ENCODE measurements at places on chromosomes 1 and 21.

DNA sequence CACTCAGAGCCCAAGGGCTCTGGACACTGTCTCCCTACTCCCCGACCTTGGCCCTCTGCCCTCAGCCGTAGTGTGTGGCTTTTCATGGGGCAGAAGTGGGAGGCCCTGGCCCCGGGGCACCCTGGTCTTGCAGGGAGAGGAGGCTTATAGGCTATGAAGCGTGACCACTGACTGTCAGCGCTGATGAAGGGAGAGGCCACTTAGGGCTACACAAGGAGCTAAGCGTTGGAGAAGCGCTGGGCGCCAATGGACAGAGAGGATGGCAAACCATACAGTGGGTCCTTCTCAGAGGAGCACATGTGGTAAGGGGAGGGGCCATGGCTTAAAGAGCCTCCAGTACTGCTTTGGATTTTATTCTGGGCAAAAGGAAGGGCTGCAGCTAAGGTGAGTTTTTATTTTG is 7.9 kb downstream of the CRABP2 start:
- DNase-seq = no peak

GRCh38 chr1:199875337-199875736 is 152.2 kb upstream of the NR5A2 start:
- DNase-seq = no peak

GRCh38 chr1:63277195-63278192 is 44.9 kb upstream of the FOXD3 start:
- DNase-seq = no peak

DNA sequence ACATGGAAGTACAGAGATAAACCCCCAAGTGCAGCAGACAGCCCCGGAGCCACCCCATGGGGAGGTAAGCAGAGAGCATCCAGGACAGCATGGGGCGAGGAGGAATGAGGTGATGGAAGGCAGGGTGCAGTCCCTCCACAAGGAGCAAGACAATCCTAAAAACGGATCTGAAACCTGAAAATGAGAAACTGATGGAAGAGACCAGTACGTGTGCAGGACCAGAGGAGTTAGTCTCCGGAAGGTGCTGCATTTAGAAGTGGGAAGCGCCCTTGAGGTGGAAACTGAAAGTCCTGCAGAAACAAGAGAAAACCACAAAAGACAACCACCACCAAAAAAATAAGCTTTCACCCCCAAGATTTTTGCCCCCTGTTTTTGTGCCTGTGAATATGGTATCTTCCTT is 17.4 kb upstream of the DDOST start:
- DNase-seq = no peak

DNA sequence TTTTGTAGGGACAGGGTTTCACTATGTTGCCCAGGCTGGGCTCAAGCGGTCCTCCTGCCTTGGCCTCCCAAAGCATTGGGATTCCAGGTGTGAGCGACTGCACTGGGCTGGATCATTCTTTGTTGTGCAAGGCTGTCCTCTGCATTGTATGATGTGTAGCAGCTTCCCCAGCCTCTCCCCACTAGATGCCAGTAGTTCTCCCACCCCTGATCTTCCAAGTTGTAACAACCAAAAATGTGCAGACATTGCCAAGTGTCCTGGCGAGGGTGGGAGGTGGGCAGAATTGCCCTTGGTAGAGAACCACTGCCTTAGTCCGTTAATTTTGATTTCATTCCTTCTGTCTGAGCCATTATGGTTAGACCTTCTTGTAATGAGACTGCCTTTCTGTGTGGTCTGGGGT is 7.2 kb downstream of the GALNT2 start:
- DNase-seq = no peak

DNA sequence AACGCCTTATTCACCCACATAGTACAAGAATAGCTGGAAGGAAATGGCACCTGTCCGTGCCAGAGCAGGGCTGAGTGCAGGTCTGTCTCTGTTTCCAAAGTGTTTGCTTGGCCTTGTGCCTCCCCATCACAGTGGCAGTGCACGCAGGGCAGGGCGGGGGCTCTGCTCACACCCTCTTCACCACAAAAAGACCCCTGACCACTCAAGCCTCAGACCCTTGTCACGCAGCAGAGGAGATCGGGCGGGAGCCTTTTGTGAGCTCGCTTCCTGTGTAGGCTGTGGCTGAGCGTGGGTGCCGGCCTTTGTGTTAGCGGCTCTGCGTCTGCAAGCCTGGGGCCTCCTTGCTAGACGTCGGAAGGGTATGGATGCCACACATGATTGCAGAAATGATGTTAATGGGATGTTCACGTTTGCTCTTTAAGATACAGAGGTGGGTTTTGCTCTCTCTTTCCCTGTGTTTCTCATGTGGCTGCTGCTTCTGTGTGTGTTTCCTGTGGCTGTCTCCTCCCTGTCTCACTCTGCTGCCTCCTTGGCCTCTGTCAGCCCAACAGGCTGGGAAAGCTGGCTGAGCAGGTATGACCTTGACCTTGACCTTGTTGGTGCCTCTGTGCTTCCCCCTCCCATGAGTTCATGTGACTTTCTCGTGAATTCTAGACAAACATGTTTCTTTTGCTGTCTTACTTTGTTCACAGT is 45.4 kb downstream of the S100B start:
- peak; percentile 74 for DNase-seq

GRCh38 chr1:64538389-64538788 is 68.5 kb downstream of the CACHD1 start:
- no peak for DNase-seq

DNA sequence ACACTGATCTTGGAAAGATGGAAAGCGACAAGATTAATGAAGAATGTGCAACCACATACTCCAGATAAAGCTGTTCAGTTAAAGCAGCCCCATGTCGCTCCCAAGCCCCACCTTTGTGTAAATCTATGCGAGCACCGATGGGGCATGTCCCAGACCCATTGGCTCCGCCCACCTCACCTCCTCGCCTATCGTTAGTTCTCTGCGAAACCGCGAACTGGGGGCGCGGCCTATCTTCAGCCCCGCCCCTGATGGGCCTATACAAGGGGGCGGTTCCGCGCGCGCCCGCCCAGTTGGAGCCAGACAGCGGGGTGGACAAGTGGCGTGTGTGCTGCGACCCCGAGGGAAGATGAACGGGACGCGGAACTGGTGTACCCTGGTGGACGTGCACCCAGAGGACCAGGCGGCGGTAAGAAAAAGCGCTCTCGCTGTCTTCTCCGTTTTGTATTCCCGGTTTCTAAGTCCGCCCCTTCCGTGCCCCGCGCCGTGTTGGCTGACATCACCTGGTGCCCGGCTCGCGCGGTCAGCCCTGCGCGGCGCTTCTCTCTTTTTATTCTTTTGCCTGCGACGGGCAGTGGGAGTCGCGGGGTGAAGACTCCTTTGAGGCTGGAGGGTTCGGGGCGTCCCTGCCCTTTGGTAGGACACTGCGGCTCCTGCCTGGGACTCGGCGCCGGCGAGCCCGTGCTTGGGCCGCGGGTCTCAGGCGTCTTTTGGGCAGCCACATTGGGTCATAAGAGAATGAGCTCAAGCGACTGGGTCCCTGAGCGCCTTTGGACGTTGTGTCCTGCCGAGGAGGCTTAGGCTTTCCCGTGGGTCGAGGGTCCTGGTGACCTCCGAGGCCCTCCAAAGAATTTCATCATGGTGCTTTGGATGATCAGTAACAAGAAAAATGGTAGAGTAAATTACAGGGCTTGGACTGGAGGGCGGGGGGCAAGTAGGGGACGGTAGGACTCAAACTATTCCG is at the start of gene TUFT1:
TUFT1 (plus strand) TSS at position 289 of the 961 bp plus-strand sequence; CDS start at position 347, 58 bp downstream.
- peak; percentile 94 for DNase-seq

GRCh38 chr1:162846256-162847212 is 14.4 kb downstream of the CCDC190 start:
- no peak for DNase-seq

DNA sequence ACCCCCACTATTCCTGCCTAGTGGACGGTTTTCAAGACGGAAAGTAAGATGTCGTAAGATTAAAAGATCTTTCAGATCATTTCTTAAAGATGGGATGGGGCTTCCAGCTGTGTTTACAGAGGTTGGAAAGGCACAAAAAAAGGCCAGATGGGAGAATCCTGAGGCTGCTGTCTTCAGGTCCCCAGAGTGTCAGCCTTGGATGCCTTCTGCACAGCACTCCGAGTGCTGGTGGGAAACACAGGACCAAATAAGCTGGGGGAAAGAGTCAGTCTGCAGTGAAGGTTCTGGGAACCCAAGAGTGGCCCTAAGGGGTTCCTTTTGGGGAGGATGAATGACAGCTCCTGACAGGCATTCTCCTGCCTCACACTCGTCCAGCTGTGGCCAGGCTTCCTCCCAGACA is 96.5 kb downstream of the COLGALT2 start:
- no peak for DNase-seq

GRCh38 chr1:54663725-54664124 is 22.1 kb downstream of the MROH7 start:
- DNase-seq = no peak
